CD4-positive, CD25-positive, alpha-beta regulatory T cell (primary cell): ENCODE measurements at places on chromosomes 11 and 22. TPM values are rescaled to one million over a fixed set of nuclear protein-coding genes. Genes with fewer than 3 reads are reported as not detected.

- H3K4me1 ChIP-seq = no peaks in the 10 kb centered on the region
- no peak overlapping the region for H3K4me3 ChIP-seq
- peaks cover 2% of the 10 kb centered on the region for H3K27me3 ChIP-seq
- H3K36me3 ChIP-seq = no peaks in the 10 kb centered on the region
- H3K27ac ChIP-seq = no peak overlapping the region
- DNase-seq = no peak
Measured at GRCh38 chr11:102760344-102761035, 19.9 kb downstream of the MMP10 start.

DNA sequence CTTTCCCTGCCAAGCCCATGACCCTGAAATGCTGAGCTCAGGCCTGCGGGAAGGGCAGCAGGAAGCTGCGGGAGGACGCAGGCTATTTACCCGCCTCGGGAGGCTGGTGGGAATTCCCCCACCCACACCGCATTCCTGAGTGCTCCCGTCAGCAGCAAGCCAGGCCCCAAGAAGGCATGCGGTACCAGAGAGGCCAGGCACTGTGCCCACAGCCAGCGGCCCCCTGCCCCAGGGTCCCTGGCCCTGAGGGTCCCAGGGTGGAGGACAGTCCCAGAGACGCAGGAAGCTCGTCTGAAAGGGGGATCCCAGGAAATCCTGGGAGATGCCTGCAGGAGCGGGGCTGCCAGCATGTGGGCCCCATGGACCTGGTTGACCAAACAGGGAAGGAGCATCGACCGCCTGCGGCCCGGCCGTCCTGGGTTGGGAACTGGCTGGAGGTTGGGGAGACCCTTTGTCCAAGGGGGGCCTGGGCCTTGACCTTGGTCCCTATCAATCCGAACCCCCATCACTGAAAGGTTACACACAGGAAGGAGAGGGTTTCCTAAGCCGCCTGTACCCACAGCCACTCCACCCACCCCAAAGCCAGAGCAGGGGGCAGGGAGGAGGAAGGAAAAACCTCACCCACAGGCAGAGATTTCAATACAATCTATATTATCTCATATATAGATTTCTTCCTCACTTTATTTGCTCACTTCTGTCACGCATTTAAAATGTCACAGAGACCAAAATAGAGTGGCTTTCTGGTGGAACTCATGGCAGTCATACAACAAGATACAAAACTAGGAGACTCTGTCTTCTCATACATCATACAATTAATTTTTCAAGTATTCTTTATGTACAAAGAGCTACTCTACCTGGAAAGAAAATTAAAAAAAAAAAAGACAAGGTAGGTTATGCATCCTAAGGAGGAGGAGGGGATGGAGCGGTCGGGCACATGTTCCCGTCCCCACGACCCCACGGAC, 17.1 kb downstream of the MAFF start:
- peak; percentile 21 for DNase-seq
- peak overlapping the region; percentile 19 for H3K27ac ChIP-seq
- no peaks in the 10 kb centered on the region for H3K27me3 ChIP-seq
- peaks cover 17% of the 10 kb centered on the region for H3K4me1 ChIP-seq

DNA sequence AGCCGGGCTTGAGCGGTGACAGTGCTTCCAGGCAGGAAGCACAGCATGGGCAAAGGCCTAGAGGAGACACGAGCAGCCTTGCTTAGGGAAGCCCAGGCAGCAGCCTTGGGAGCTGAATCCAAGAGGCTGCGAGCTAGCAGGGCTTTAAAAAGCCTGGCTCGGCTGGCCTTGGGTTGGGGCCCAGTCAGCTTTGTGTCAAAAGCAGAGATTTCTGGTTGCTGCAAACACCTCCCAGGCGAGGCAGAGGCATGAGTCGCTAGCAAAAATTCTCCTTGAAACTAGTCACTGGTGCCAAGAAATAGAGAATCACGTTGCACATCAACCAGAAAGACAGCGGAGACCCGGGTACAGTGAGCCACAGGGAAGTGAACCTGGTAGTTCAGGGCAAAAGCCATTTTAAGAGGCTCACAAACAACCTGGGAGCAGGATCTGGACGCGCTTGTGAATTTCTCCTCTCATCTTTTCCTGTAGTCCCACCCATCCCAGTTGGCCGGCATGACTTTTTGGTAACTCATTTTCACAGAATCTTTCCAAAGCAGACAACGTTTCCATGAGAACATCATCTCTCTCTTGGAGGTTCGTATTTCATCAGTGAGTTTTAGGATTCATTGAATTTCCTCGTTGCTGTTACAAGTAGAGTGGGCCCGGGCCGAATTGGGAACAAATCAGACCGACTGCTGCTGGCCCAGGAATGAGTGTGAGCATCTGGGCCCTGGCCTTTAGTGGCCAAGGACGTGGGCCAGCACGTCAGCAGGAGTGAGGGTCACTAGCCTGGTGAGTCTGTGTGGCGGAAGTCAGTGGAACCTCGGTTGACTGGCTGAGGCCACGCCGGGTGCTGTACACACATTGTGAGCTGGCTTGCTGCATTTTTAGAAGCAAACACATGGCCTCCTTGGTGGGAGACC, 16.4 kb upstream of the FGF4 start:
- no peak for DNase-seq
- no peak overlapping the region for H3K27ac ChIP-seq
- no peaks in the 10 kb centered on the region for H3K36me3 ChIP-seq
- H3K27me3 ChIP-seq = no peaks in the 10 kb centered on the region

GRCh38 chr11:18368221-18368620, 26.1 kb upstream of the LDHA start:
- H3K4me3 ChIP-seq = no peak overlapping the region
- H3K27me3 ChIP-seq = no peaks in the 10 kb centered on the region

- H3K4me3 ChIP-seq = no peak overlapping the region
- peak; percentile 62 for DNase-seq
- H3K27me3 ChIP-seq = peaks cover 7% of the 10 kb centered on the region
- H3K27ac ChIP-seq = no peak overlapping the region
Measured at GRCh38 chr11:61567286-61568061, 13.4 kb downstream of the SYT7 start.

DNA sequence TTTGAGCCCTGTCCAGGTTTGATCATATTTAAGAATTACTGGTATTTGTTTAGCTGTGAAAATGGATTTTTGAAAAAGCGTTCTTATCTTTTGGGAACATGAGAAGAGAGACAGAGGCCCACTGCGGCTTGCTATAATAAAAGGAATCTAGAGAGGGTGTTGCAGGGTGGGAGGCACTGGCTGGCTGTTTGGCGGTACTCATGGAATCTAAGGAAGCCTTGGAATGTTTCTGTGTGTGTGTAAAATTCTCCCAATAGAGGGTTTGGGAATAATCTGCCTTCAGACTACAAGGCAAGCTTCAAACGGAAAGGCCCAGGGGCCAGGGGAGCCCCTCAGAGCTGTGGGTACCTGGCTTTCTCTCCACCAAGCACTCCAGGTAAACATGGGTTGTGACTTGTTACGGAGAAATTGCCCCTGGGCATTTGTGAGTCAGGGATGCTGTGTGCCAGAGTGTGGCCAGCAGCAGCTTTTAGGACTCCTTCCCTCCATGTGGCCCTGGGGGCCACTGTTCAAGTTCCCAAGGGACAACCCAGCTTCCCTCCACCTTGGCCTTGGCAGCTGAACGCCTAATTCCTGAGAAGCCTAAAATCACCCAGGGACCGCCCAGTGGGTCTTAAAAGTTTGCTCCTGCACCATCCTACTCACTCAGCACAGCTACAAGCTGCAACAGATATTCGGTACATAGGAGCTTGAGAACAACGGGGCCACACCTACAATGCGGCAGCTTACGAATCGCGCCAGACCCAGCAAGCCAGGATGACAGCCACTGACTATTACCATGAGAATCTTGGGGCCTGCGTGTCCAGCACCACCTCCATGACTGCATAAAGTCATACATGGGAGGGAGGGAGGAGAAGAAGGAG, 14.1 kb upstream of the SYT8 start:
- no peaks in the 10 kb centered on the region for H3K4me1 ChIP-seq
- no peaks in the 10 kb centered on the region for H3K27me3 ChIP-seq
- no peak overlapping the region for H3K27ac ChIP-seq

GRCh38 chr22:44057401-44057987, 33.4 kb downstream of the PARVB start:
- no peak overlapping the region for H3K27ac ChIP-seq
- H3K36me3 ChIP-seq = no peaks in the 10 kb centered on the region
- DNase-seq = no peak
- no peaks in the 10 kb centered on the region for H3K27me3 ChIP-seq
- H3K4me1 ChIP-seq = no peaks in the 10 kb centered on the region
- no peak overlapping the region for H3K4me3 ChIP-seq

DNA sequence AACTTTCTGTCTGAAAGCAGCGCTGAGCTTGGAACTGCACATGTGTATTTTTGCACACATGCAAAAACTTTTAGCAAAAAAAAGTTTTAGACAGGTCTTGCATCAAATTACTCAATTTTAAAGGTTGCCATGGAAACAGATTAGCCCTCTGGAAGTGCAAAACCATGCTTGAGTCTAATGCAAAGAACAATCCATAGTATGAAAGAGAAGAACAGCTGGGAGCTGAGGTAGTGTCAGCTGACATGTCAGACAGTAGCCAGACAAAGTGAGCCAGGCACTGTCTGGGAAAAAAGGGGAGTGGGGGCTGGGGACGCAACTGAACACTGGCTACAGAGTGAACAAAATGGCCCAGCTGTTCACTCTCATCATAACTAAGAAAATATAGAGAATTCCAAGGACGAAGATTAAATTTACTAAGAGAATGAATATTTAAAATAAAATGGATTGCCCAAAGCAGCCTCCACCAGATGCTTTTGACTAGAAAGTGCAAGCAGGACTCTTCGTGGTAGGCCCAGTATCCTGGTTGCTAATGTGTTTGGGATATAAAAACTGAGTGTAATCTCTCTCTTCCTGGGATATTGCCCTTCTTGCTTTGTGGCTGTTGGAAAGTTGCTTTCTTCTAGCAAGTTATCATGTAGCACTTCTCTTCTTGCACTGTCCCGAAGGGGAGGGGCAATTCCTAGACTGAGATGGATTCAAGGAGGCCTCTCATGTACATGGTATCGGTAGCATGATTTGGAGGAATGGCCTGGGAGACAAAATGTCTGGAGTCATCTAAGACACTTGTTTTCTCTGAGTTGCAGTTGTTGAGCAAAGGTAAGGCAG, 434.1 kb upstream of the FAT3 start:
- DNase-seq = no peak
- H3K36me3 ChIP-seq = no peaks in the 10 kb centered on the region
- no peak overlapping the region for H3K4me3 ChIP-seq

DNA sequence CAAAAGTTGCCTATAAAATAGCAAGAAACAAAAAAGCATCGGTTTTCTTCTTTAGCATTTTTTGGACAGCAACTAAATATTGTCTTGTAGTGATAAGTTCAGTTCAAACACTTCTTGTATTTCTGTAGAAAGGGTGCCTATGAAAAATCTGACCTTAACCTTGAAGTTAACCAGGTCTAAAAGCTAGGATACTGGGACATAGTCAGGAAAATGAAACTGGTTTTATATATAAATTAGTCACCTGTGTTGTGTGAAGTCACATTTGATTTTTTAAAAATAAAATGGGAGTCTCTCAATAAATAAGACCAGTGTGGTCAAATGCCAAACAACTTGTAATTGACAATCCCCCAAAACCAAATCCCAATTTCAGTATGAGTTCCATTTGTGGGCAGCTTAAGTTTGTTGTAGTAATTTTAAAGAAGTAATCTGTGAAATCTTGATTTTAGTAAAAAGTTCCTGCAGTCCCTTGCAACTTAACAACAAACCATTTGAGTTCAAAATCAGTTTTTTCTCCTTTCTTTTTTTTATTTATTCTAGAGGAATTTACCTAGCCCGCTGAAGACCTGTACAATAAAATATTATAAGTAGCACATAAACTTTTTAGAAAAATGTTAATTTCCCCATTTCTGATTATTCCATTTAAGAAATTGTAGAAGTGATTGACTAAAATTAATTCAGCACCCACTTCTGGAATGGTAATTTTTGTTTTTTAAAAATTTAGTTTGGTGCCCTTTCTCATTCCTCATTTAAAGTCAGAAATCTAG, 84.5 kb upstream of the PPARA start:
- H3K4me3 ChIP-seq = no peak overlapping the region
- H3K4me1 ChIP-seq = peaks cover 20% of the 10 kb centered on the region
- H3K36me3 ChIP-seq = peaks cover 3% of the 10 kb centered on the region
- H3K27ac ChIP-seq = no peak overlapping the region
- no peak for DNase-seq

DNA sequence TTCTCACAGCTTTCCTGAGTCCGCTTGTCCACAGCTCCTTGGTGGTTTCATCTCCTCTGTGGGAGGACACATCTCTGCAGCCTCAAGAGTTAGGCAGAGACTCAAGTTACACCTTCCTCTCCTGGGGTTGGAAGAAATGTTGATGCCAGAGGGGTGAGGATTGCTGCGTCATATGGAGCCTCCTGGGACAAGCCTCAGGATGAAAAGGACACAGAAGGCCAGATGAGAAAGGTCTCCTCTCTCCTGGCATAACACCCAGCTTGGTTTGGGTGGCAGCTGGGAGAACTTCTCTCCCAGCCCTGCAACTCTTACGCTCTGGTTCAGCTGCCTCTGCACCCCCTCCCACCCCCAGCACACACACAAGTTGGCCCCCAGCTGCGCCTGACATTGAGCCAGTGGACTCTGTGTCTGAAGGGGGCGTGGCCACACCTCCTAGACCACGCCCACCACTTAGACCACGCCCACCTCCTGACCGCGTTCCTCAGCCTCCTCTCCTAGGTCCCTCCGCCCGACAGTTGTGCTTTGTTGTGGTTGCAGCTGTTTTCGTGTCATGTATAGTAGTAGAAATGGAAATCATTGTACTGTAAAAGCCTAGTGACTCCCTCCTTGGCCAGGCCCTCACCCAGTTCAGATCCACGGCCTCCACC, 11.7 kb downstream of the RASD2 start:
- H3K4me3 ChIP-seq = no peak overlapping the region
- peaks cover 13% of the 10 kb centered on the region for H3K4me1 ChIP-seq
- H3K27me3 ChIP-seq = no peaks in the 10 kb centered on the region
- no peaks in the 10 kb centered on the region for H3K36me3 ChIP-seq
- H3K27ac ChIP-seq = peak overlapping the region; percentile 5

SMTNL1 gene
- not detected for total RNA-seq

DNA sequence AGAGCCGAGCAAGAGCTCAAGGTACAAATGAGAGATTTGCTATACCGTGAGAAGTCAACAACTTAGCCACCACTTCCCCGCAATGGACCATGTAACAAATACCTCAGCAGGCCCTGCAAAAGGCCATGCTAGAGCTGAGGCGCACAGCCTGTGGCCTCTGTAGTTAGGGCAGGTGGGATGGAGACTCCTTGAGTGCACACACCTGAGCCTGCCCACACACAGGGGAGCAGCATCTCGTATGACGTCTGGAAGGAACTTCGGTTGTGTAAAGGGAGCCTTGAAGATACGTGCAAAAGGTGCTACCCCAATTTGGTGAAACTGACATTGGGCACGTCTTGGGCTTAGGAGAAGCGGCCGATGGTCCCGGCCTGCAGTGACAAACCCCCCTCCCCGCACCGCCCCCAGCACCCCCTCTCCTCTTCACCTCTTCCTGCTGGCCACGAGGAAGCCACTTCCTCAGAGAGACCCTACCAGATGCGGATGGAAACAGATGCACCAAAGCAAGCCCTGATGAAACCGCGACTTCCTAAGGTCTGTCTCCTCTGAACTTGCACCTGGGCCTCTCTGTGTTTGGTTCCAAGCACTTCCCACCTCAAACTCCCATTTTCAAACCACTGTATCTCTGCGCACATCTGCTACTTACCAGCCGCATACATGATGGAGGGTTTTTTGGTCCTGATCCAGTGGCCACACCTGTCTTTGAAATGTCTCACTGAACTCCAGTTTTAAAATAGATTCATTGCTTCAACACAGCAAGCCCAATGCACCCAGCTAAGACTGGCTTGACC, 10.6 kb downstream of the CDPF1 start:
- H3K4me3 ChIP-seq = no peak overlapping the region
- H3K4me1 ChIP-seq = peaks cover 7% of the 10 kb centered on the region
- H3K27me3 ChIP-seq = no peaks in the 10 kb centered on the region
- DNase-seq = no peak
- no peak overlapping the region for H3K27ac ChIP-seq
